ENCODE measurements at places on chromosomes 1 and 21.

DNA sequence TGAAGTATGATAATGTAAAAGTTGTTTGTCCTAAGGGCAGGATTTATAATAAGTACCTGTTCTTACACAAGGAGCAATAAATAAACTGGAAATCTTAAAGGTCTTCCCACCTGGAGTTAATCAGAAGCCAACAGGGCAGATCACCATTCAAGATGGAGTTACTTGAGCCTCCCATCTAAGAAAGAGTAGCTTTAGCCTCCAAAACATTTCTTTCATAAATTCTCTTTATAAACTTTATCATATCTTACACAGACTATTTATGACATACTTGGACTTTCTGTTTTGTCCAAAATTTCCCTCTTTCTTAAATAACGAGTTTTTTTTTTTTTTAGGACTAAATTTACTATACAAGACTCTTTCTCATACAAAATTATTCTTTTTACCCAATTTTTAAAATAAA is 18.5 kb downstream of the OR2T1 start:
- DNase-seq, result no peak

DNA sequence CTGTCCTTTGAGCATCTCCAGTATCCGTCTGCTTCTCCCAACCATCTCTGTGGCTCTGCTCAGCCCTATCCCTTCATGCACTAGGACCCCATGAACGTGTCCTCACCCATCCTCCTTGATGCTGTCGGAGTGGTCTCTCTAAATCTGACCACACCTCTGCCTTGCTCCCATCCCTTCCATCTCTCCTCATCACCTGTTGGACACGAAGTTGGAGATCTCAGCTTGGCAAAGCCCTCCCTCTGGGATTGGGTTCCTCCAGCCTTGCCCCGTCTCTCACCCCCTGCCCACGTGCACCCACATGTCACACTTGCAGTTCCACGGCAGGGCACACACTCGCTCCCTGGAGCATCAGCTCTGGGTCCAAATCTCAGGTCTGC is 135.7 kb downstream of the ACTL8 start:
- DNase-seq, result no peak

- no peak for DNase-seq
Observed at GRCh38 chr1:227032396-227032795, 92.3 kb downstream of the COQ8A start.

DNA sequence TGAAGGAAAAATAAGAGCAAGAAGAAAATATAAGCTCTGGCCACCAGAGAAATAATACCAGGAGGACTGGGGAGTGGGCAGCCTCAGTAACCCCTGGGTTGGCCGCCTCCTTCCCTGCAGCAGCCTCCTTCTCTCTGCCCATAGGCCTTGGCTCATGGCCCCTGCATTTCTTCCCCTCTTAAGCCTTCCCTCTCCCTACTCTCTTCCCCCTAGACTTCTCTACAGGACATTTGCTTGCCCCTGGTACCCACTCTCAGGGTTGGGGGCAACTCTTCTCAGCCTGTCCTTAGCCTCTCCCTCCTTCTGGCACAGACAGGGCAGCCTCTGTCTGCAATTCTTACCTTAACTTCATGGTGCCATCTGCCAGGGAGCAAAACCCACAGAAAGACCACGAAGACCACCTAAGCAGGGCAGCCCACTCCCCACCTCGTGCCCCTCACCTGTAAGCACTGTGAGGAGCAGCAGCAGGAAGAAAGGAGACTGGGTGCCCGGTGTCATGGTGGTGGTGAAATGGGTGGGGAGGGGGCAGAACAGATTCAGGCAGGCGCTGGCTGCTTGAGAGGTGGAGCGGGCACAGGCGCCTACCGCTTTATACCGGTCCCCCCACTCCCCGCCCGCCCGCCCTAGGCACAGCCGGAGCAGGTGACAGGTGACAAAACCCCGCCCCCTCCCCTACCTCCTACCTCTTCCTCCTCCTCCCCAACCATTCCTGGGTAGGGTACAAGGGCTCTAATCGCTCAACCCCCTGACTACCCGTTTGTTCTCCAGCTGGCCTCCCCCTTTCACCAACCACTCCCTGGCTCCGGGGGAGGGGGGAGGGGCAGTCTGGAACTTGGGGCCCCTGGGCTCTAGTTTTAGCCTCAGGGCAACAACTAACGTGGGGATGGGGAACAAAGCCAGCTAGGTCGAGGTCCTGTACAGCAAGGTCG is 15.1 kb downstream of the THBS3 start:
- no peak for DNase-seq

DNA sequence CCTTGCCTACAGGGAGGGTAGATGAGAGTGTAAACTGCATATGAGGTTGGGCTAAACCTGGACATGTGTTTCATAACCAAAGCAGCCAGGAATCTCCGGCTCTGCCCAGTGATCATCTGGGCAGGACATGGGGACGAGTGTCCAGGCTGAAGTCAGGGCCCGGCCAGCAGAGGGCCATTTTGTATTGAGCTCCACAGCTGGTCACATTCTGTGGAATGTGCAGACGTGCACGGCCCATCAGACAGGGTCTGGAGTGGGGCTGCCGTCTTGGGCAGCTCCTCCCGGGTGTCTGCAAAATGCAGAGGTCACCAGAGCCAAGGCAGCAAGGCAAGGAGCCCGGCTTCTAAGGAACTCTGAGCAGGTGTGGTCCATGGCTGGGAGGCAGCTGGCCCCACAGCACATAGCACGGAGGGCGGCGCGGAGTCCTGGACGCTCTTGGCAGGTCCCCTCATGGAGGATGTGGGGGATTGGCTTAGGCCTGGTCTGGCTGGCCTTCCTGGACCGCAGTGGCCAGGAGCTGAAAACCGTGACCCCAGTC is 6.2 kb downstream of the LRRC3 start:
- no peak for DNase-seq

GRCh38 chr1:54869173-54869851 is 17.7 kb downstream of the DHCR24 start:
- no peak for DNase-seq

GRCh38 chr1:35797380-35797779 is 10.4 kb upstream of the AGO4 start:
- DNase-seq, result no peak

DNA sequence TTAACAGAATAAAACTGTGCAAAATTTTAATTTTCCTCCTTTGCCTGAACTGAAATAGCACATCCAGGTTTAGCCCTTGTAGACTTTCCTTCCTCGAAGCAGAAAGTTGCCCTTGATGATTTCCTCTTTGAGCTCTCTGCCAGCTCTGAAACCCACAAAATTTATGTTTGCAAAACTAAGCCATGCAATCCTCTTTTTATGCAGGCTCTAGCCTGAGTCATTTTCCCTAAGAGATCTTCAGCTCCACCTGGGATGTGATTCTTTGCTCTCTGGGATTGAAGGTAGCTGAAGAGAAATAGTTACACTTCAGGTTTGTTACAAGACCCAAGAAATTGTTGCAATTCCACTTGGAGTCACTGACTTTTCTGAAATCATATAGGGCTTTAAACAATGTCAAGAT is 1.4 kb upstream of the F3 start:
- DNase-seq, result no peak

GRCh38 chr1:232765542-232765941 is 39.7 kb upstream of the MAP10 start:
- no peak for DNase-seq

GRCh38 chr1:150161747-150162581 is 12.2 kb downstream of the PLEKHO1 start:
- DNase-seq, result peak; percentile 79

- DNase-seq, result no peak
Observed at GRCh38 chr1:96772972-96773371, 51.4 kb downstream of the PTBP2 start.

GRCh38 chr21:44298301-44298700 is 1.6 kb upstream of the PFKL start:
- peak; percentile 5 for DNase-seq

- peak; percentile 94 for DNase-seq
Observed at GRCh38 chr1:208298593-208299269, 54.5 kb upstream of the PLXNA2 start.

- no peak for DNase-seq
Observed at GRCh38 chr1:185601189-185601588, 133.0 kb upstream of the HMCN1 start.

DNA sequence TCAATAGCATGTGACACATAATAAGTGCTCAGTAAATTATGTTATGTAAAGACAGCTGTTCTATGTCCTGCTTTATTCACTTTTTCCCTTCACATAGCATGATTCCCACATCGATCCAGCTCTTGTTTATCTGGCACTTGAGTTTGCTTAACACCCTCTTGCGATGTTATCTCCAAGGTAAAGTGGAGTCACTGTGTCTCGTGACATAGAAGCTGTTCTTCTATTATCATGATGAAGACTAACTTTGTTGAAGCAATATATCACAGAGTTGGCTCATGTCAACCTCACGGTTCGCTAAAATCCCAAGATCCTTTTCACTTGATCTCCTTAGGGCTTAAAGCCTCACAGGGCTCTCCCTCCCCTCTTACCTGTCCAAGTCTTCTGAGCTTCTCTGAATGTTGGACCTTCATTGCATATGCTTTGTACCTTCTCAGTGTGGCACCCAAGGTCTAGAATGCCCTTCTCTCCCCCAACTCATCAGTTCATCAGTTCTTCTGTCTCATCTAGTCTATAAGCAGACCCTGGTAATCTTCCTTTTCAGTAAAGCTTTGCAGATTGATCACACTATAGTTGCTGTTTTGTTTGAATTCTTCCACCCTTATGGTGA is 38.0 kb downstream of the PLXNA2 start:
- no peak for DNase-seq
